Activated T-helper 1 cell treated with Interleukin-2 at 50 U/mL for 16 hours (primary cell): ENCODE measurements at places on chromosomes 2 and 18.

GRCh38 chr2:206488623-206489022 lies 45.3 kb downstream of the ADAM23 start:
- no peak for DNase-seq

DNA sequence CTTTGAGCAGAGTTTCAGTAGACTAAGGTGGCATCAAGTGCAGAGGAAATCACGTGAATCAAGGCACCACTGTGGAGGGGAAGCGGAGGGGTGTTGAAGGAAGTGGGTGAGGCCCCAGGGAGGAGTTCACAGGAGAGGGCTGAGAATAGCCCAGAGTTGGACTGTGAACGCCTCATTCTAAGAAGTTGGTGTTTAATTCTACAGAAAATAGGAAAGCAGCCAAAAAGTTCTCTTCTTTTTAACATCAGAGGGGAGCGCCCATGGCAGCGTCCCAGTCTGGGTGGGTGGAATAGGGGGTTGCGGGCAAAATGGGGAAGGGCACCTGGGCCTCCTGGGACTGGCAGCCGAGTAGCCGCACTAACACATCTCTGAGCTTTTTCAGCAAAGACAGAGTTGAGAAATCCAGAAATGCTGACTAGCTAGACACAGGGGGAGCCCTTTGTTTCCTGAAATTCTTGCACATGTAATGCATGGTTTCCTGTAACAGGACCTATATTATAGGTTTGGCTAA lies 97.0 kb downstream of the NEB start:
- peak; percentile 46 for DNase-seq

GRCh38 chr2:29405707-29406106 lies 290.5 kb downstream of the CLIP4 start:
- no peak for DNase-seq

- no peak for DNase-seq
These were observed 19.7 kb upstream of the MYCN start for GRCh38 chr2:15920696-15921095.

- DNase-seq = no peak
These were observed 319.7 kb downstream of the AFF3 start for GRCh38 chr2:99822474-99823207.

- no peak for DNase-seq
These were observed 142.9 kb upstream of the NXPH2 start for GRCh38 chr2:138922973-138923563.

DNA sequence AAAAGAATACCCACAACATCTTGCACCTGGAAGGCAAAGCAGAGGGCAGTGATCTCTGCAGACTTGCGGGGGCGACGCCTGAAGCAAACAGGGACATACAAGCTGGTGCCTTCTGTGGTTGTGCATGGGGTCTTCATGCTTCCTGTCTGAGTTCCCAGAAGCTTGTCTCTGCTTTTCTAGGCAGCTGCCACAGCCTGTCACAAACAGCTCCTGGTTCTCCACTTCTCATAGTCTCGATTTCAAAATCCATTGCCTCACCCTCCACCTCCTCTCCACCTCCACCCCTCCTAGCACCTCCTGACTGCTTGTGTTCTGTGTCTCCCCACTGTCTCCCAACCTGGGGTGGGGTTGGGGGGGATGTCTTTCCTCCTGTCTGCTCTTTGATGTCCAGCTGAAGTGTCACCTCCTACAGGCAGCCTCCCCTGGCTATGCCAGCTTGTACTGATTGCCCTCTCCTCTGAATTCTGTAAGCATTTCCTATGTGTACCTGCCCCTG lies 1.7 kb upstream of the PROC start:
- DNase-seq = no peak

- DNase-seq = no peak
These were observed 53.9 kb downstream of the PHLPP1 start for GRCh38 chr18:62769216-62769615.

GRCh38 chr2:177282181-177282641 lies 17.7 kb upstream of the NFE2L2 start:
- DNase-seq = no peak

GRCh38 chr2:84966731-84967130 lies 4.2 kb upstream of the KCMF1 start:
- no peak for DNase-seq

DNA sequence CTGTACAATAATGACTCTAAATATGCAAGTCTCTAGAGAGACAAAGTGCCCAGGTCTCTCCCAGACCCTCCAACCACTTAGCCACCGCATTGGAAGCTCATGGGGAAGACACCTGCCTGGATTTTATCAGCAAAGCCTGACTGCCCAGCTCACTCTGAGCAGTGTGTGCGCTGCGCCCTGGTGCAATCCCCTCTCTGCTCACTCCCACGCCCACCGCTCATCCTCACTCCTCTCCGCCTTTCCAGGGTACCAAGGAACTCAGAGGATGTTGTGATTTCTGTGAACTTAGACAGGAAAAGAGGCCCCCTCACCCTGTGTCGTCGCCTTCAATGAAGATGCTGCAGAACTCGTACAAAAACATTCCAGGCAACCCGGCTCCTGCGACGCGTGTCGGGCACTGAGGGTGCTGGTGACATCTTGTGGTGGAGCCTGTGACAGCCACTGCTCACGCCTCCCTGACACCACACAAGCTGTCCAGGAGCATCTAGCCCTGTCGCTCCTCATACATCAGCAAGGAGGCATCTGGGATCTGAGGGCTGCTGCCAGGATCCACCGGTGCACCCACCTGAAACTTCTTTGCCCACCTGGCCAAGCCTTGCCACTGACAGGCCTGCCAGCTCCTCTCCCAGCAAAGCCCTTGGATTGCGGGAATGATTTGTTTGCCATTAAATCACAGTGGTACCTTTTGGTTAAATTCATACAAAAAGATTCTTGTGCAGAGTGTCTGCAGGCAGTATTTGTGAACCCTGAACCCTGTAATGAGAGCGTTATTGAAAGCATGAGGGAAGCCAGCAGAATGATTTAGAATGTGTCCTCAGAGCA lies 220.4 kb downstream of the ZNF516 start:
- no peak for DNase-seq

DNA sequence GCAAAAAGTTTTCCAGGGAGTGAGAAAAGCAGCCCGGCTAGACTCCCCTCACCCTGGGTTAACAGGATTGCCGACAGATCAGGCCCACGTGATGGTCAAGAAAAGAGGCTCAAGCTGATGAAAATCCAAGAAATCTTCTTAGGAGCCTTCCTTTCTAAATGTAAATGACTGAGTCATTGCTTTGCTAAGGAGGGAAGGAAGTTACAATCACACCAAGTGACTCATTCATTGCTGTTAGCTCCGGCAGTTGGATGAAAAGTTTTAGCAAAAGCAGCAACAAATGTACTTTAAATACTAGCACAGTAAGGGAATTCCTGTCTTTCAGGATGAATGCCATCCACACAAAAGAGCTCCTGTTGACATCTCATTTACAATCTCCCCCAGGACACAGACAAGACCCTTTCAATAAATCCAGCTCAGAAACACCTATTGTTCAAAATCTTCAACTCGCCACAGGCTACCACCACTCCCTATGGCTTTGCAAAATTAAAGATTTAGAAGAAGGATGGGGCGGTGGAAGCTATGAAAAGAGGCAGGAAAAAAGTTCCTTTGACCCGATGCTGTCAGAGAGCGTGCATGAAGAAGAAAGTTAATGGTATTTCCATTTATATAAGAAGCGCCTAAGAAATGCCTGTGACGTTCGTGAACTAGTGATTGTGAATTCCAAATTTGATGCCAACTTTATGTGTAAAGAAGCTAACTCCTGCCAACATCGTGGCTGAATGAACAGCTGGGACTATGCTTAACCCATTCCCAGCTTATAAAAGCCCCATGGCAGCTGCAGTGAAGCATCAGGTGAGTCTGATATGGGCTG lies 153.7 kb downstream of the TGIF1 start:
- no peak for DNase-seq

DNA sequence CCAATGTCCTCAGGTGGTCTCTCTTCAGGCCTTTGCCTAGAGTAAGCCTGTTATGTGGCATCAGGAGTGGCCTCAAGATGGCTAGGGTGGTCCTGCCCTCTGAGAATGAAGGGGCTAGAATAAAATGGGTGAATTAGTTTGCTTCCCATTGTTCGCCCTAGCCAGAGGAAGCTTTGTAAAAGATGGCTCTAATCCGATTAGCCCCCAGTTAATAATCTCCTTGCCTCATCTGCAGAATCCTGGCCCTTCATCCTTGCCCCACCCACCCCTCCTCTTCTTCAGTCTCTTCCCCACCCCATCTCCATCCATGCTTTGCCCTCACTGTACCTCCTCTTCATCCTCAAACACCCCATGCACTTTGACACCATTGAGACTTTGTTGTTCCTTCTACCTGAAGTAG lies 57.4 kb upstream of the LGALSL start:
- no peak for DNase-seq

- no peak for DNase-seq
These were observed 78.4 kb downstream of the CTNNA2 start for GRCh38 chr2:79591281-79591680.

- DNase-seq = no peak
These were observed 11.0 kb downstream of the SLC14A1 start for GRCh38 chr18:45734944-45735343.

GRCh38 chr2:225486236-225486635 lies 86.7 kb downstream of the NYAP2 start:
- DNase-seq = no peak

GRCh38 chr18:35522130-35522959 lies 24.6 kb upstream of the INO80C start:
- no peak for DNase-seq

DNA sequence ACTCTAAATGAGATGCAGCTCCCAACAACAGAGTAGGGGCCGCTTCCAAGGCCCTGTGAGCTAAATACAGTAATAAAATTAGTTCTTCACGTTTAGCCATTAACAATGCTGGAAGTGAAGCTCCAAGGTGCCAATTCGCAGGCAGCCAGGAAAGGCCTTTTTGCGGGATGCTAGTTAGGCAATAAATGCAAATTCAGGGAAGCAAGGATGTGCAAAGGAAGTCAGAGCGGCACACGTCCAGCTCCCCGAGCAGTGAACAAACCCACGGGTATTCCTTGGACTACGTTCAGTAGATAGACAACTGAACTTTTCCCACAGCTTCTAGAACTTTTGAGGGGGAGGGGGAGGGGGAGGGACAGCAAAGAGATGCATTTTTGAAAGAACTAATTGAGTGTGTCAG lies 6.9 kb downstream of the ZNF516 start:
- no peak for DNase-seq

DNA sequence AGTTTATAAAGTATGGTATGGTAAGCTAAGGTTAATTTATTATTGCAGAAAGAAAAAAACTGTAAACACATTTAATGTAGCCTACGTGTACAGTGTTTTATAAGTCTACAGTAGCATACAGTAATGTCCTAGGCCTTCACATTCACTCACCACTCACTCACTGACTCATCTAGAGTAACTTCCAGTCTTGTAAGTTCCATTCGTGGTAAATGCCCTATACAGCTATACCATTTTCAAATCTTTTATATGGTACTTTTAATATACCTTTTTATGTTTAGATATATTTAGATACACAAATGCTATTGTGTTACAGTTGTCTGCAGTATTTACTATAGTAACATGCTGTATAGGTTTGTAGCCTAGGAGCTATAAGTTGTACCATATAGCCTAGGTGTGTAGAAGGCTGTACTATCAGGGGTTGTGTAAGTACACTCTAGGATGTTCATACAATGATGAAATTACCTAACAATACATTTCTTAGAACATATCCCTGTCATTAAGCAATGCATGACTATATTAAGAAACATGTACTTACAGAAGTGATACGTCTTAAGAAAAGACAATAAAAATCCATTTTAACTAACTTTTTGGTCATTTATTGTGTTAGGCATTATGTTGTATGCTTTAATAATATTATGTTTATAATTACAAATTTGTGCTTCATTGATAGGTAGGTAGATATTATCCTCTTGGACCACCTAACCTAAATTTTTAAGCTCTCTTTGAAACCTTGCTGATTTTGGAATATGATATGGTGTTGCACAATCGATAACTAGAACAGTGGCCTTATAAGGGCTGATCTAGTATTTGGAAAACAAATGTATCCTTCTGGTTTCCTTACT lies 51.9 kb downstream of the VRK2 start:
- no peak for DNase-seq

DNA sequence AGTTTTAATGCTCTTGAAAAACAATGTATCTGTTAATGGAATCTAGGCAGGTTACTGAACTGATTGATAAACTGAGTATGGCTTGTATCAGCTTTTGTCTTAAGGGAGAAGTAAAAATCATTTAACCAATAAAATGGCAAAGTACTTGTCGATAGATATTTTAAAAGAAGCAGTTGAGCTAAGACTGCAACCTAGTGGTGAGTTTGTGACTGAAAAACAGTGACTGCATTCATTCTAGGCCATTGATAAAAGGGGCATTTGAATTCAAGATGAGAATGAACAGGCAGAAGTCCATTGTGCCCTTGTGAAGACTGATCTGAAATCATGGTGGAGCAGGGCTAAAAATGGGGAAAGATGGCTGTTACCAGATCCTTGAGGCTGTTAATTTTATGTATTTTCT lies 59.4 kb upstream of the MSTN start:
- no peak for DNase-seq

GRCh38 chr18:56139372-56139771 lies 499.0 kb downstream of the TXNL1 start:
- DNase-seq = no peak

- DNase-seq = no peak
These were observed 70.5 kb downstream of the ZFP36L2 start for GRCh38 chr2:43155851-43156411.

DNA sequence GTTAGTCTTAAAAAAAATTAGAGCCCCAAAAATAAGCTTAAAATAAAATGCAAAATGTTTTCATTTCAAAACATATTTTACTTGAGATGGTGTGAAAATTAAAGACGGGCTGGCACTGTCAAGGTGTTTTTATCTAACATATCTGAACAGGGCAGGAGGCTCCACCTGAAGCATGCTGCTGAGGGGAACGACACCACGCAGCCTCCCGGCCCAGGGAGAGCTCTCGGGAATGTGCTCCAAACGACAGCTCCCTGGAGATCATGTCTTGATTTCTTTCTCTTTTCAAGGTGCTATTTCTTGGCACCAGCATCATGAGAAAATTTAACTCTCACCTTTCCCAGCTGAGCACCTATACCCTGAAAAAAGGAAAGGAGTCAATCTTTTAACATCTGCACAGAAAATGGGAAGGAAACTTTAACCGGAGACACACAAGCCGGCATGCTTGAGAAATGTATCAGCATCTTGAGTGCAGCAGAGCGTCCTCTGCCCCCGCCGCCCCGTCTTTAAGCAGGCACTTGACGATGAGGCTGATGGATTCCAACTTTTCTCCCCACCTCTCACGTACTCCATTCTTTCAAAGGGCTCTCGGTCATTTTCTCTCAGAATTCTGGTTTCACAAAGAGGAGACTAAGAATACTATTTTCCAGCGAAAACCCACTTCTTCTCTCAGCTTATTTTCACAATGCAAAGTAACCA lies 56.6 kb downstream of the EIPR1 start:
- DNase-seq = no peak

DNA sequence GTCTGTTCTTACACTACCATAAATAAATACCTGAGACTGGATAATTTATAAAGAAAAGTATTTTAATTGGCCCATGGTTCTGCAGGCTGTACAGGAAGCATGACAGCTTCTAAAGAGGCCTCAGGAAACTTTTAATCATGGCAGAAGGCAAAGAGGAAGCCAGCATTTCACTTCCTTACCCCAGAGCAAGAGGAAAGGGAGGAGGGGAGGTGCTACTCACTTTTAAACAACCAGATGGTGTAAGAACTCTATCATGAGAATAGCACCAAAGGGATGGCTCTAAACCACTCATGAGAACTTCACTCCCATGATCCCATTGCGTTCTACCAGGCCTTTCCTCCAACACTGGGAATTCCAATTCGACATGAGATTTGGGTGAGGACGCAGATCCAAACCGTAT lies 344.4 kb upstream of the SLC39A10 start:
- DNase-seq = no peak
